ENCODE measurements at places on chromosomes 7 and 10.

DNA sequence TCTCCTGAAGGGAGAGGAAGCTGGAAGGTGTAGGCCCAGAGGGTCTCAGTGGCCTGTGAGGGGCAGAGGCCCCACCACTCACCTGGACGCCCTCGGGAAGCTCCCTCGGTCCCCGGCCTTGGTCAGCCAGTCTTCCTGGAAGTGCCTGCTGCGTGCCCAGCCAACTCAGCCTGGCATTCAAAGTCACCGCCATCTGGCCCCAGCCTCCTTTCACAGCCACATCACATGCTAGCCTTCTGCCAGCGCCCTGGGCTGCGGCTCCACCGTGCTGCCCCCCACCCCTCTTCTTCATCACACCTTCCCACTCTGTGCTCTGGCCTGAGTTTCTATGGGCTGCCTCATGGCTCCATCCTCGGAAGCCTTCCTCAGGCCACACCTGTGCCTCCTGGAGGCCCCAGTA lies 98.0 kb downstream of the ZMIZ1 start:
- no peak for DNase-seq

- no peak for DNase-seq
Observed at GRCh38 chr10:14123139-14123538, 207.6 kb downstream of the FRMD4A start.

DNA sequence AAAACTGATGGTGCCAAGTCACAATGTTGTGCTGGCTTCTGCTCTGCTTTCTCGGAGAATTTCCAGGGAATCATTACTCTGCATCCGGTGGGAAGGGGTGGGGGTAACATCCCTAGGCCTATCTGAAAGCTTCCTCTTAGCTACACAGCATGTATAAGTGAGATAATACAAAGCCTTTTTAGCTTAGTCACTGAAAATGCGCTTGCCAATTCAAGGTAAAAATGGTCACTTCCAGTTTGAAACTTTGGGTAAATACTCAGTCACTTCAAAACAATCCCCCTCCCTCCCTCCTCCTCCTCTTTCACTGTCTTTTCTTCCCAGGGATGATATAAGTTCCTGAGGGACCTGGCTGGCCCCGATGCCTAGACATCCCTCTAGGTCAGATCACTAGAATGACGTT lies 57.3 kb upstream of the APBB1IP start:
- no peak for DNase-seq

GRCh38 chr7:2008101-2008935 lies 224.4 kb downstream of the MAD1L1 start:
- no peak for DNase-seq

DNA sequence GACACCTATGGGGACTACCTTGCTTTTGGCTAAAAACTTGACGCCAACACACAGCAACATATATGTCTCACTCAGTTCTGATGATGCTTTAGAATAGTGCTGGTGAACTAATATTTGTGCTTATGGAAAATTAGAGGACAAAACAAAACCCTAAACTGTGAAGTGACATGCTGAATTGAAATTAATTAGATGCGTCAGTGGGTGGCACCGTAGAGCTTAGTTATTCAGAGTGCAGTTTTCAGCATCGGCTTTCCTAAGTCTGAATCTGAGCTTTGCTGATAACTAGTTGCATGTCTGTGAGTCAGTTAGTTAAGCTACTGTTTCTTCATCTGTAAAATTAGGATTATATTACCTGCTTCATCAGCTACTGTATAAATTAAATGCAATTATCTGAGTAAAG lies 245.0 kb upstream of the SORCS1 start:
- DNase-seq: no peak

GRCh38 chr7:37342688-37343471 lies 105.8 kb downstream of the ELMO1 start:
- DNase-seq: peak; percentile 40

- DNase-seq: no peak
Observed at GRCh38 chr10:6649903-6650302, 69.8 kb upstream of the PRKCQ start.

DNA sequence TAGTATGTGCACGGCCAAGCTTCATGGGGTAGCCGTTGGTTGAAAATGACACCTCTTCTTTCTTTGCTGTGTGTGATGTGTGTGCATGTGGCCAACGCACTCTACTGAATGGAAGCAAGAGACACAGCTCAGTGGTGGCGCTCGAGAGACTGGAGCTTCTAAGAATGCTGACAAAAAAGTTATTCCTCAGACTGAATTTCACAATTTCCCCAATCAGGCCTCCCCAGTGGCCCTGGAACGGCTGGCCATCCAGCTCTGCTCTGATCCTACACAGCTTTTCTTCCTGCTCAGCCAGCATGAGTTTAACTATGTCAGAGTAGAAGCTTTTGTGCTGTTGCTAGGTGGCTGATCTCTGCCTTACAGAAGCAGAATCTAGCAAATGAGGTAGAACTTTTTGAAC lies 186.7 kb upstream of the PLXDC2 start:
- DNase-seq: no peak

DNA sequence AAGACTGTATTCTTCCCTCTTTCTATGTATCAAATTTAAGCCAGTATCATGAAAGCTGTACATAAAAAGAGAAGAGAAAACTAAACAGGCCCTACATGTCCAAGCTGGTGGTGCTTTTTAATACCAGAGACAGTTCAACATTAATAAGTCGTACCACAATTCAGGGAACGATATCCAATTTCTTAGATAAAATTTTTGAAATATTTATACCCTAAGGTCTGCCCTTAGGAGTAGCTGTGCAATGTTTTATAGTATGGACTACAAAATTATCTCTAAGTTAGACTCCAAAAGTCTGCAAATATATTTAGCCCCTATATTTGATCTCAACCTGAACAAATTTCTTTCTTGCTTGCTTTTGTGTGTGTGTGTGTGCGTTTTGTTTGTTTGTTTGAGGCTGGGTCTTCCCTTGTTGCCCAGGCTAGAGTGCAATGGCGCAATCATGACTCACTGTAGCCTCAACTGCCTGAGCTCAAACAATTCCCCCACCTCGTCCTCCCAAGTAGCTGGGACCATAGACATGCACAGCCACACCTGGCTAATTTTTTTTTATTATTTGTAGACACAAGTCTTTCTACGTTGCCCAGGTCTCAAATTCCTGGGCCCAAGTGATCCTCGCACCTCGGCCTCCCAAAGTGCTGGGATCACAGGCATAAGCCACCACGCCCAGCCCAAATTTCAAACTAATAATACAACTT lies 13.2 kb downstream of the ARHGAP19 start:
- no peak for DNase-seq

DNA sequence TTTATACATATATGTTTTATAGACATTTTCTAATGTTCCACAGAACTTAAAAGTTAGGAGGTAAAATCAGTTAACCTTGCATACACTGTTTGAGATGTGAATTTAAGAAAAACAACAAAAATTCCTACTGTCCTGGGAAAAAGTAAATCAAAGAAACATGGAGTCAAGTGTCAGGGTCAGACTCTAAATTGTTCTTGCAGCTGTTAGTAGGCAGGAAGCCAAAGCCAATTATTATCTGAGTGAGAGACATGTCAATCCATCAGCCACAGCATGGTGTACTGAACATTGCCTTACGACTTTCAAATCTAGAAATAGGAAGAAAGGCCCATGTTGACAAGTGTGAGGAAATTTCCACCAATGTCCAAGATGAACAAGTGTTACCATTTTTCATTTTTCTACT lies 461.2 kb upstream of the MBL2 start:
- DNase-seq: no peak

DNA sequence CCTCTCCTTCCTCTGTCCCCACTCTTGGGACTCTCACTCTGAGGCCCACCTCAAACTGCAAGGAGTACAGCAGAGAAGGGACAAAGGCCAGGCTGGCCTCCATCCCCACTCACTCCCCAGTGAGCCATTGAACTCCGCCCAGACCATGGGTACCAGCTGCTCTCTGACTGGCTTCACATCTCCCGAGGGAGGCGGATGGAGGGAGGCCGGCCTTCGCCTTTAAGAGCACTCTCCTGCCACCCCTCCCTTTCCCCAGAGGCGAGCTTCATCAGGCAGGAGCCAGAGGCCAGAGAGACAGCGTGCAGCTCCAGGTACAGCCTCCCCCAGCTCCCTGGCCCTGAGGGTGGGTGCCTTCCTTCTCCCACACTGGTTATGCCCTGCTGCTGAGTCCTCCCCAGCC lies 1.8 kb upstream of the LDB3 start:
- no peak for DNase-seq

GRCh38 chr10:85266808-85267207 lies 938.4 kb downstream of the CCSER2 start:
- no peak for DNase-seq

Measured in stimulated activated CD4-positive, alpha-beta T cell treated with anti-CD3 and anti-CD28 coated beads, TNF-alpha, amount 100 ng/mL, for 1 hour (primary cell).